ENCODE measurements at places on chromosomes 12 and 14. TPM values are rescaled to one million over a fixed set of nuclear protein-coding genes. Genes with fewer than 3 reads are reported as not detected.

Gene CNTN1
- total RNA-seq, result 20.7 TPM

Gene CLEC9A
- total RNA-seq, result not detected

Gene COL2A1
- total RNA-seq, result 86.4 TPM

Gene KLRC2
- not detected for total RNA-seq

GRCh38 chr12:119870457-119870856 lies 6.7 kb downstream of the CIT start:
- H3K27ac ChIP-seq, result no peak overlapping the region
- H3K4me3 ChIP-seq, result no peak overlapping the region
- H3K27me3 ChIP-seq, result no peaks in the 10 kb centered on the region

DNA sequence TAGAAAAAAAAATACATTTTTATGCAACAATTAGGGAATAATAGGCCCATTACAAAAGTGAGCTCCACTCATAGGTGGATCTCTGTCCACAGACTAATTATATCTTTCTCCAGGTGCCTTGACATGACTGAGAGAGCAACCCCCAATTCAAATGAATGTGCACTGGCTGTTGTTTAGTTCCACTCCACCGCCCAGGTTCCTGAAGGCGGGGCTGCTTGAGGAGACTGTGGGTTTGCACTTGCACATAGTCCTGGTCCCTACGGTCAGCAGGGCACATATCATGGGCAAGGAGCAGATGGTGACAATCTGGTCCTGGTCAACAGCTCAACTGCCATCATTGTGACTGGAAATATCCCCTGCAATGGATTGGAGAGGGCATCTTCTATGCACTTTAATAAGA lies 195.6 kb upstream of the PWP1 start:
- no peak overlapping the region for H3K4me3 ChIP-seq
- H3K4me1 ChIP-seq, result no peaks in the 10 kb centered on the region
- no peaks in the 10 kb centered on the region for H3K36me3 ChIP-seq
- DNase-seq, result no peak

- no peak overlapping the region for H3K27ac ChIP-seq
- no peaks in the 10 kb centered on the region for H3K4me1 ChIP-seq
- no peaks in the 10 kb centered on the region for H3K36me3 ChIP-seq
Observed at GRCh38 chr14:101603096-101603495, 41.8 kb downstream of the DIO3 start.

- no peaks in the 10 kb centered on the region for H3K27me3 ChIP-seq
- DNase-seq, result no peak
- peak overlapping the region; percentile 44 for H3K4me3 ChIP-seq
- H3K27ac ChIP-seq, result peak overlapping the region; percentile 54
- H3K36me3 ChIP-seq, result peaks cover 1% of the 10 kb centered on the region
- peaks cover 58% of the 10 kb centered on the region for H3K4me1 ChIP-seq
Observed at GRCh38 chr12:115761784-115762183, 515.7 kb downstream of the MED13L start.

DNA sequence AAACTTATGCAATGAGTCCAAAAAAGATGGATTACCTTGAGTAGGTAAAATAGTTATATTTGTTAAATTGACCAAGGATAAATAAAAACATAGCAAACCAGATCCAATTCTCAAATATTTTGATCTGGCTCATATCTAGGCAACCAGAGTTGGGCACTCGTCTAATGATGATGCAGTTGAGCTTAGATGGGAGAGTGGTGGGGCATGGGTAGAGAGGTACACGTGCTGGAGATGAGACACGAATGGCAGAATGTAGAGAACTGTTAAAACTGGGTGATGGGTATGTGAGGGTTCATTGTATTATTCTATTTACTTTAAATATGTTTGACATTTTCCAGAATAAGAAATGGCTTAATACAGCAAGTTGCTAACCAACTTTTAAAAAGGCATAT lies 7.6 kb upstream of the RNF34 start:
- H3K27me3 ChIP-seq, result no peaks in the 10 kb centered on the region
- no peaks in the 10 kb centered on the region for H3K36me3 ChIP-seq
- H3K27ac ChIP-seq, result no peak overlapping the region
- no peak overlapping the region for H3K4me3 ChIP-seq

- no peaks in the 10 kb centered on the region for H3K36me3 ChIP-seq
- no peak for DNase-seq
- H3K27ac ChIP-seq, result peak overlapping the region; percentile 73
- peaks cover 12% of the 10 kb centered on the region for H3K4me1 ChIP-seq
Observed at GRCh38 chr12:121673013-121673511, 3.6 kb upstream of the MORN3 start.

GRCh38 chr14:72824051-72824450 lies 69.8 kb downstream of the DPF3 start:
- H3K4me3 ChIP-seq, result no peak overlapping the region
- H3K27me3 ChIP-seq, result peaks cover 24% of the 10 kb centered on the region
- H3K36me3 ChIP-seq, result no peaks in the 10 kb centered on the region
- peaks cover 24% of the 10 kb centered on the region for H3K4me1 ChIP-seq
- no peak overlapping the region for H3K27ac ChIP-seq

Data from mesothelial cell of epicardium (in vitro differentiated cells).